CD4-positive, CD25-positive, alpha-beta regulatory T cell (primary cell): ENCODE measurements at places on chromosomes 3 and 15.

GRCh38 chr3:65174713-65175112 lies 486.9 kb upstream of the ADAMTS9 start:
- no peaks in the 10 kb centered on the region for H3K4me1 ChIP-seq
- DNase-seq: no peak
- no peak overlapping the region for H3K27ac ChIP-seq
- no peaks in the 10 kb centered on the region for H3K27me3 ChIP-seq
- H3K4me3 ChIP-seq: no peak overlapping the region

DNA sequence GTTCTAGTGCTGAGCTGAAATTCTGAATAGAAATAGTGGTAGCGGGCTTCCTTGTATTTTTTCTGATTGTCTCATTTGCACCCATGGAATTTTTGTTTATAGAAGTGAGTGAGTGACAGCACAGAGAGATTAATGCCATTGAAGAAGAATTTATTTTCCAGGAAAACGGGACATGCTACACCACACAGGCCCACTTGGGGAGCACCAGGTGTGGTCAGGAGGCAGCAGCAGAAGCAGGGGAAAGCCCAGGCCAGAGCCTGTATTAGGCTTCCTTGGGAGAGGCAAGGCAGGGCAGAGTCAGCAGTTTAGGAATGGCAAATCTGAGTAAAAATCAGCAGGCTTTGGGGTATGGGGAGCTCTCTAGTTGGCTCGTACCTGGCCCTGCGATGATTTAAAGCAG lies 88.4 kb upstream of the ATP11B start:
- no peak overlapping the region for H3K27ac ChIP-seq
- peaks cover 9% of the 10 kb centered on the region for H3K27me3 ChIP-seq
- no peaks in the 10 kb centered on the region for H3K4me1 ChIP-seq

DNA sequence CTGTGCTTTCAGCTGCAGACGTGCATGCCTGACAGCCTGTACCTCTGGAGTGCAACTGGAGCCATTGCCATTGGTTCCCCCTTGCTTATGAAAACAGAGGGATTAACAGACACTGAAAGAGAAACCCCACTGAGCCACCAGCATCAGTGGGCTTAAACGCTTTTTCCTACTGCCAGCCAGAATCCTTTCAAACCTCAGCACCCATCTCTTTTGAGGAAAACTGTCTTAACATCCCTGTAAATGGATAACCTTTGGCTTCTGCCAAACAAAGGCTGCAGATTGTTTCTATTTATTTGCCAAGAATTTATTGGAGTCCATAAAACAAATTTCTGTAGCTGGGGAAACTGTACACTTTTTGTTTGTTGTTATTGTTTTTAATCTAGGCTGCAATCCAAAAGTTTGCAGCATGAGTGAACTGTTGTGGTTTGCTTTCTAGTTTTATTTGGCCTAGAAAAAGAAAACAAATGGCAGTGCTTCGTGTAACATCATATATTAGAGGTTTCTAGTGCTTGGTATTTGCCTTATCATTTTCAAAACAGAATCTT lies 369.2 kb upstream of the IL12A start:
- no peak overlapping the region for H3K4me3 ChIP-seq
- H3K36me3 ChIP-seq: no peaks in the 10 kb centered on the region
- no peak overlapping the region for H3K27ac ChIP-seq
- H3K27me3 ChIP-seq: no peaks in the 10 kb centered on the region
- no peaks in the 10 kb centered on the region for H3K4me1 ChIP-seq

- DNase-seq: no peak
- H3K36me3 ChIP-seq: no peaks in the 10 kb centered on the region
- peaks cover 13% of the 10 kb centered on the region for H3K27me3 ChIP-seq
- no peak overlapping the region for H3K4me3 ChIP-seq
These were observed 2.5 kb upstream of the GATA2 start for GRCh38 chr3:128495435-128495970.

GRCh38 chr15:66851311-66852063 lies 149.5 kb downstream of the SMAD6 start:
- H3K27me3 ChIP-seq: no peaks in the 10 kb centered on the region
- peaks cover 3% of the 10 kb centered on the region for H3K4me1 ChIP-seq
- H3K4me3 ChIP-seq: no peak overlapping the region

GRCh38 chr3:97815149-97815917 lies 6.5 kb upstream of the CRYBG3 start:
- no peaks in the 10 kb centered on the region for H3K36me3 ChIP-seq
- H3K4me3 ChIP-seq: no peak overlapping the region
- H3K27ac ChIP-seq: no peak overlapping the region
- no peak for DNase-seq
- H3K4me1 ChIP-seq: no peaks in the 10 kb centered on the region

DNA sequence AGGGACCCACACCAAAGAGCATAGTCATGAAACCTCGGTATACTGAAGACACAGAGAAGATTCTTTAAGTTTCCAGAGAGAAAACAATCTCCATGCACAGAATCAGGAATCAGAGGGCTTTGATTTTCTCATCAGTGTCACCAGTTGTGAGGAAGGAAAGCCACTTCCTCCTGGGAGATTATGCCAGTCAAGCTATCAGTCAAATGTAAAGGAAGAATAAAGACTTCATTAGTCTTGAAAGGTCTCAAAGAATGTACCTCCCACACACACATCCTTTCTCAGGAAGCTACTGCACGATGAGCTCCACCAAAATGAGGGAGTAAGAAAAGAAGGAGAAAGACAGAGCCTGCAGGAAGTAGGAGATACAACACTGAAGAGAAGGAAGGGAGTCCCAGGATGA lies 486.3 kb downstream of the SHQ1 start:
- no peak for DNase-seq
- no peaks in the 10 kb centered on the region for H3K4me1 ChIP-seq
- H3K27ac ChIP-seq: no peak overlapping the region
- no peaks in the 10 kb centered on the region for H3K27me3 ChIP-seq
- no peak overlapping the region for H3K4me3 ChIP-seq

DNA sequence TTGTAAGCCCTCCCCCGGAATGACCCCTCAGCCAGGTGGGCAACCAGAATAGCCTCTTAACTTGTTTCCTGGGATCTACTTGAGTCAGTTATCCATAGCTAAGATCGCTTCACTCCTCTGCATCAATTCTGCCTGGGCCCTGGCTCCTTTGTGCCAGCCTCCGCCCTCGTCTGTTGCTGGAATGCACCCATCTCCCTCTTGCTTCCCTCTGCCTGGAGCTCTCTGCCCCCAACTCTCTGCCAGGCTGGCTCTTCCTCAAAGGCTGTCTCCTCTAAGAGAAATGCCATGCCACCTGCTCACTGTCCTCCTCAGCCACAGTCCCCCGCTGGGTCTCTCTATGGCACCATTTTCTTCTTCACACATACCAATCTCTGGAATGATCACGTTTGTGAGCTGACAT lies 240.8 kb downstream of the ADAMTS17 start:
- H3K4me1 ChIP-seq: no peaks in the 10 kb centered on the region
- no peak for DNase-seq
- no peaks in the 10 kb centered on the region for H3K36me3 ChIP-seq

- DNase-seq: no peak
- peaks cover 6% of the 10 kb centered on the region for H3K27me3 ChIP-seq
- H3K36me3 ChIP-seq: no peaks in the 10 kb centered on the region
- no peak overlapping the region for H3K4me3 ChIP-seq
These were observed 14.6 kb upstream of the GRIP2 start for GRCh38 chr3:14554715-14555114.

DNA sequence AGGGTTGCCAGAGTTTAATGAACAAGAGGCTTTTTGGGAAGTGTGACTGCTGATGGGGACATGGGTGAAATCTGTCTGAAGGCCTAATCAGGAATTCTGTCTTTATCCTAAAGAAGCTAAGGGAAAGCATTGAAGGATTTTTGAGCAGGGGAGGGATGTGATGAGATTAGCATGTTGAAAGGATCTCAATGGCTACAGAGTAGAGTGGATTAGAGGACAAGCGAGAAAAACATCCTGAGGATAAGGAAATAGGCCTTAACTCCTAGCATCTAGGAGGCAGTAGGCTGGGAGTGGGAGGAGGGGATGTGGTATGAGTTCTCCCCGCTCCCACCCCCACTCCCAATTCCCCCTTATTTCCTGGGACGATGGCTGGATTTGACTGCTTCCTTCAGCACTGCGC lies 35.1 kb upstream of the SNTN start:
- no peak overlapping the region for H3K27ac ChIP-seq
- no peaks in the 10 kb centered on the region for H3K4me1 ChIP-seq
- DNase-seq: no peak
- no peak overlapping the region for H3K4me3 ChIP-seq
- no peaks in the 10 kb centered on the region for H3K36me3 ChIP-seq

GRCh38 chr15:75817138-75817935 lies 25.9 kb upstream of the UBE2Q2 start:
- H3K4me3 ChIP-seq: no peak overlapping the region
- no peaks in the 10 kb centered on the region for H3K27me3 ChIP-seq
- no peaks in the 10 kb centered on the region for H3K36me3 ChIP-seq
- DNase-seq: peak; percentile 61

DNA sequence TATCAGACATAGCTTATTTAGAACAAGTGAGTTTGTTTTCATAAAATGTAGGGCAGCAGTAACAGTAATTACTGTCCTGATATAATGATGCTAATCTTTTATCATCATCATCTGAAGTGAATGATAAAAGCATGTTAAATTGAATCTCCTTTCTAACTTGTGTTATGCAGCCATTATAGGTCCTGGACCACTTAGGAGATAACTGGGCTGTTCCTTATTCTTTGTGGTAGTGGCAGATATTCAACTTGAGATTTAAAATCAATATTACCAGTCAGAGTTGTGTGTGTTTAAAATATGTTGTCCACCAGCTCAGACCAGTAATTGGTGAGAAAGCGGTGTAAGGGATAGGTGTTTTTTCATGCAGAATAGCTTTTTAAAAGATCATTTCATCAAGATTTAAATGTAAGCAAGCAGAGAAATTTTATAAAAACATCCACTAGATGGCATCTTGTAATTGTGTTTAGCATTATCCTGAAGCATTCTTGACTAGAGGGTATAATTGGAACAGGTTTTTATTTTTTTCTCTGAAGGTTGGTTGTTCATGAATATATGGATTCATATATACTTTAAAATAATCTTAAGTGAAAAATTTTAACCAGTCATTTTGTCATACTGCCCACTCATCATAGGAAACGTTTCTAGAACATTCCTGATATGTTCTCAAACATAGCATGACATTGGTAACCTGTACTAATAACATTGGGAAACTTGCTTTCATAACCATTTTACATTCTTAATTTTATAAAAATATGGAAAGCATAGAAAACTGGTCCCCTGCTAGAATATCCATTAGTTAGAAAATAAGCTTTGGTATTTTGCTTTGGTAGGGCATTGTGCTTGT lies 153.9 kb downstream of the BBX start:
- no peaks in the 10 kb centered on the region for H3K27me3 ChIP-seq
- H3K27ac ChIP-seq: no peak overlapping the region
- no peaks in the 10 kb centered on the region for H3K4me1 ChIP-seq
- H3K36me3 ChIP-seq: no peaks in the 10 kb centered on the region
- no peak for DNase-seq

GRCh38 chr15:90960298-90961091 lies 5.8 kb downstream of the RCCD1 start:
- peaks cover 15% of the 10 kb centered on the region for H3K4me1 ChIP-seq
- no peak overlapping the region for H3K4me3 ChIP-seq
- H3K27me3 ChIP-seq: no peaks in the 10 kb centered on the region
- DNase-seq: no peak
- no peak overlapping the region for H3K27ac ChIP-seq

GRCh38 chr15:71374607-71375352 lies 259.5 kb downstream of the THSD4 start:
- H3K36me3 ChIP-seq: no peaks in the 10 kb centered on the region
- H3K27ac ChIP-seq: no peak overlapping the region
- peaks cover 24% of the 10 kb centered on the region for H3K4me1 ChIP-seq
- no peak for DNase-seq
- H3K27me3 ChIP-seq: no peaks in the 10 kb centered on the region
- H3K4me3 ChIP-seq: no peak overlapping the region

DNA sequence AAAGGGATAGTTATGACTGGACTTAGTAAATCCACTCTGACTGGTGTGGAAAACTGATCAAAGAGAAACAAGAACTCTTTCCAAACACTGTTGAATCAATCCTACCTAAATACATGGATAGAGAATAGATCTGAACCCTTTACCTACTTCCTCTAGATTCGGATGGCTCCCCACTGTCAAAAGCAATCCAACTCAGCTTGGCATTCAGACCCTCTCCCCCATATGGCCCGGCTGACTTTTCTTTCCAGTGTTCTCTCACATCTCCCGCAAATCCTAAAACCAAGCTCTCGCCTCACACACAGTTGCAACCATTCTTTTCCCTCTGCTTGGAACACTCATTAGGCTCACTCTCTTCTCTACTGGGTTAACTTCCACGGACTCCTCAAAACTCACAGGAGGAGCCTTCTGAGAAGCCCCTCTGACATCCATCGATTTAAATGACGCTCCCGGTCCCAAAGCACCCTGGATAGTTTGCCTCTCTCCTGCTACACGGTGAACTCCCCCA lies 639 bp downstream of the SPICE1 start:
- DNase-seq: no peak
- H3K4me3 ChIP-seq: peak overlapping the region; percentile 89
- H3K27me3 ChIP-seq: peaks cover 17% of the 10 kb centered on the region

GRCh38 chr3:129933471-129933870 lies 40.0 kb upstream of the TMCC1 start:
- no peak overlapping the region for H3K27ac ChIP-seq
- H3K4me3 ChIP-seq: no peak overlapping the region
- H3K36me3 ChIP-seq: no peaks in the 10 kb centered on the region
- peaks cover 7% of the 10 kb centered on the region for H3K4me1 ChIP-seq
- peaks cover 8% of the 10 kb centered on the region for H3K27me3 ChIP-seq

DNA sequence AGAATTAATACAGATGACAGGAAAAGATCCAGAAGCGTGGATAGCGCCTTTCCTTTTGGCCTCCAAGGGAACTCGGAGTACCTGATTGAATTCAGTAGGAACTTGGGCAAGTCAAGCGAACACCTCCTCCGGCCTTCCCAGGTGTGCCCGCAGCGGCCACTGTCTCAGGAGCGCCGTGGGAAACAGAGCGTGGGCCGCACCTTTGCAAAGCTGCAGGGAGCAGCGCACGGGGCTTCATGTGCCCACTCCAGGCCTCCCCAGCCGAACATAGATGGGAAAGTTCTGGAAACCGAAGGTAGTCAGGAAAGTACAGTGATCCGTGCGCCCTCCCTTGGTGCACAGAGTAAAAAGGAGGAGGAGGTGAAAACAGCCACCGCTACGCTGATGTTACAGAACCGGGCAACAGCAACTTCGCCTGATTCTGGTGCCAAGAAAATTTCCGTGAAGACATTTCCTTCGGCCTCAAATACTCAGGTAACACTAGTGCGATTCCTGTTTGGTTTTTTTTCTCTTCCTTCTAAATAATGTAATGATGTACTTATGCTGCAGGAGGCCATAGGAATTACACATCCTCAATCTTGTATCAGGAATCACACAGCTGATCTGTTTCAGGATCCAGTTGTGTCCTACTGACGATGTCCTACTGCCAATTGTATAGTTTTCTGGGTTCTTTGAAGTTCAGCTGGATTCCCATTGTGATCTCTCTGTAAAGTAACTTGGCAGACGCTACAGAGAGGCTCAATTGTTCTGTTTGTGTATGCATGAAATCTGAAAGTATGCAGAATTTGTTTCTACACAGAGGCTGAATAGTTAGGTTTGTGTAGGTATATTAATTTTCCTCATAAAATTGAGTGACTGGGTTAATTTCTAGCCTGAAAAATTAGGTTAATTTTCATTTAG lies 63.1 kb downstream of the CGNL1 start:
- H3K4me3 ChIP-seq: no peak overlapping the region
- no peaks in the 10 kb centered on the region for H3K4me1 ChIP-seq
- H3K27me3 ChIP-seq: peaks cover 5% of the 10 kb centered on the region
- DNase-seq: no peak
- H3K36me3 ChIP-seq: no peaks in the 10 kb centered on the region
